GM04503 (cell line): ENCODE measurements at places on chromosomes 2 and 18.

DNA sequence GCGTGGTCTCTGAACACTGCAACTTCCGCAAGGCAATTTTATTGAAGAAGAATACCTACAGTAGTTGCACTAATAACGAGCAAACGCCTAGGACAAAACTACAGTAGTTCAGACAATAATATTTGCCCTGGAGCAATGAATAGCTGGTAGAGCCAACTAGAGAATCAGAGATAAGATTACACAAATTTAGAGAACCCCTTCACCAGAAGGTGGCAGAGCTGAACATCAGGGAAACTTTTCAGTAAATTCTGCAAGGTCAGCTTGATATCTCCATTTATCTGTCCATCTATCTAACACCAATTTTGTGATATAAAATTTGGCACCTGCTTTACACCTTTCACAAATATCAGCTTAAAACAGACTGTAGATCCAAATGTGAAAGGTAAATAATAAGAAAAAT, 43.8 kb downstream of the CDH19 start:
- no peak for DNase-seq

GRCh38 chr2:98936353-98937351, 627 bp upstream of the CRACDL start:
- no peak for DNase-seq

DNA sequence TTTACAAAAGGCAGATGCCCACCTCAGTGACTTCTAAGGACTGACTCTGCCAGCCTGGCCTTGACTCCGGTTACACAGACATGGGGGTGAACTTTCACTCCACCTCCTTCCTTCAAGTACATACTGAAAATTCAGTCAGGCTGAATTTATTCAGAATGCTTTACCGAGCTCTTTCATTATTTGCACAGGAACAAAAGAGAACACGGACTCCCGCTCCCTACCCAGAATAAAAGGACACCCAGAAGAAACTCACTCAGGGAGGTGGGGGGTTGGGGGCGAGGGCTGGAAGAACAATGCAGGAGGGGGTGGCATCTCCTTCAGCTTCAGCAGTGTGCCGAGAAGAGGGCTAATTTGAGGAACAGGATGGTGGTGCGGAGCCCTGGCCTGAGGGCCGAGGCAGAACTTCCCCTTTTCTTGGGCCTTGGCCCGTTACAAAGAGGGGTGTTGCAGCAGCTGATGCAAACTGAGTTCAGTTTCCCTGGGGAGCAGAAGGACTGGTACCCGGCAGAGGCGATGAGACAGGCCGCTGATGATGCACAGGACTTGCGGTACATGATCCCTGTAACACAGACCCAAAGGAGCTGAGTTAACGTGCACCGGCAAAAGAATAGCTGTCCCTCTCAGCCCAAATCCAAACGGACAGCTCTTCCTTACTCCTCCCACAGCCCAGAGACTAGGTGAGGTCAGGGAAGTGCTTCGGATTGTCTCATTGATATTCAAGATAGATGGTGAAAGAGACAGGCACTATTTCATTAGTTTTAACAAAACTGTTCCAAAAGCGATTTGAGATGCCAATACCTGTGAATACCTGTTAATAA, 24.1 kb downstream of the LYPD1 start:
- DNase-seq = no peak

GRCh38 chr18:41096504-41096903, 858.5 kb upstream of the PIK3C3 start:
- DNase-seq = no peak

GRCh38 chr18:7233134-7233810, 2.4 kb downstream of the LRRC30 start:
- no peak for DNase-seq

DNA sequence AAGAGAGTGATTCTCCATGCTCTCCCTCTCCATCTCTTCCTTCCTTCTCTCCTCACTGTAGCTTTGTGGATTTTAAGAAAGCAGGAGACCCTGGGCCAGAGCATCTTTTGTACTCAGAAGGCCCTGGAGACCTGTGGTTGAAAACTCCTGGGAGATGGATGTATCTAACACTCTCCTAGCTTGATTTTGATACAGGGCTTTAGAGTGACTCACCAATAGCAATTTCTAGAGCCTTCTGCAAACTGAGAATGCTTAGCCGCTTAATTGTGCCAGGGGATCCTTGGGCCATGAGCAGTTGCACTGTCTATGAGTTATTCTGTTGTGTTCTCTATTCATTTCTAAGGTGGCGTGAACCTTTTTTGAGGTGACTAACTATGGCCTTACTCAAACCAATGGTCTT, 17.7 kb downstream of the HOXD1 start:
- DNase-seq = no peak

DNA sequence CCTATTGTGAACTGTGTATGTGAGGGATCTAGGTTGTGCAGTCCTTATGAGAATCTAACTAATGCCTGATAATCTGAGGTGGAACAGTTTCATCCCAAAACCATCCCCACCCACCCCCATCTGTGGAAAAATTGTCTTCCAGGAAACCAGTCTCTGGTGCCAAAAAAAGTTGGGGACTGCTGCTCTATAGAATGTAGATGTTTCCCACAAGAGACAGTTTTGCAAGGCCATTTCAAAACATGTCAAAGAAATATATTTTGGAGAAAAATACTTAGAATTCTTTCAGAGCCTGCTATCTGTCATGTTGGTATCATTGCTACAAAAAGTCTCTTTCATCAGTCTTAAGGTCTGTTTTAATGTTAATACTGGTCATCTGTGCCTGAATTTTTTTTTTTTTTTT, 4.1 kb upstream of the SLC39A10 start:
- DNase-seq = no peak

DNA sequence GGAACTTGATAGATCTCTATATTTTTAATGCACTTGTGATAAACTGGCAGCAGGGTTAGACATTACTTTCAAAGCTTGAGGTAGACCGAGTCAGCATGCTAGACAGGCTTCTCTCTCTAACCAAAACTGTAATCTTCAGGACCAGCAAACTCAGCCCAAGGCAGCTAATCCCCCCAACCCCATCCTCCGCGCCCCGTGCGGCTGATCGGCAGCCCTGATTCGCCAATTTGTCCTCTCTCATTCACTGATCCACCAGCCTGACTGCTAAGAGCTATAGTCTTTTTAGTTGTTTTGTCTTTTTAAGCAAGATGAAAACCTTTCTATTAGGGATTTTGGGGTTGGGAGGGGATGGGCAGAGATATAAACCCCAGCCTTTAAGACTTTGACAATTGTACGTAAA, 20.7 kb downstream of the ASPRV1 start:
- DNase-seq = no peak

DNA sequence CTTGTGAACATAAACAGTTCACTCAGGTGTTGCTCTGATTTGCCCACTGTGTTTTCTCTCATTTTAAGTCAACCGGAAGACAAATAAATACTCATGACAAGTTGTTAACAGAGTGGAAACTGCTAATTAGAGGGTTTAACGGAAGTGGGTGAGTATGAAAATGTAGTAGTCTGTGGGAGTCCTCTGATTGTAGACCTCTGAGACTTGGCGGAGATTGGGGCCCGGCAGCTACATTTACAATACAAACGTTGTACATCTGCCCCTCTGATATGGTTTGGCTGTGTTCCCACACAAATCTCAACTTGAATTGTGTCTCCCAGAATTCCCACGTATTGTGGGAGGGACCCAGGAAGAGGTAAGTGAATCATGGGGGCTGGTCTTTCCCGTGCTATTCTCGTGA, 107.3 kb upstream of the FAM98A start:
- no peak for DNase-seq
